ENCODE measurements at places on chromosomes 7 and 10.

GRCh38 chr7:73905360-73905759 is 44.4 kb downstream of the TMEM270 start:
- no peak for DNase-seq

DNA sequence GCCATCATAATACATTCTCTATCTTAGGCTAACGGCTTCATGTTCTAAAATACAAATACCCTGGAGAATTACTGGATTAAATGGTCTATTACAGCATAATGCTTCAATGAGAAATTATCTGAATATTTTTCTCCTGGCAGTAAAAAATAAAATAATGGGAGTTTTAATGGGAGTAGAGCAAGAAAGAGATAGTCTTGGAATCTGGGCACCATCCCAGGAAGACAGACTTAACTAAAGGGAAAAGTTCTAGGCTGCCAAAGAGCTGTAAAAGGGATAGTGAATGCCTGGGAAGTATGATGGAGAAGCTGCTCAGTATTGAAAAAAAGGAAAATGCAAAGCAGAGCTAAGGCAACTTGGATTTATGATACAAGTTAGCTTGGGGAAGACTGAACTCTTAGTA is 12.1 kb upstream of the SYPL1 start:
- no peak for DNase-seq

DNA sequence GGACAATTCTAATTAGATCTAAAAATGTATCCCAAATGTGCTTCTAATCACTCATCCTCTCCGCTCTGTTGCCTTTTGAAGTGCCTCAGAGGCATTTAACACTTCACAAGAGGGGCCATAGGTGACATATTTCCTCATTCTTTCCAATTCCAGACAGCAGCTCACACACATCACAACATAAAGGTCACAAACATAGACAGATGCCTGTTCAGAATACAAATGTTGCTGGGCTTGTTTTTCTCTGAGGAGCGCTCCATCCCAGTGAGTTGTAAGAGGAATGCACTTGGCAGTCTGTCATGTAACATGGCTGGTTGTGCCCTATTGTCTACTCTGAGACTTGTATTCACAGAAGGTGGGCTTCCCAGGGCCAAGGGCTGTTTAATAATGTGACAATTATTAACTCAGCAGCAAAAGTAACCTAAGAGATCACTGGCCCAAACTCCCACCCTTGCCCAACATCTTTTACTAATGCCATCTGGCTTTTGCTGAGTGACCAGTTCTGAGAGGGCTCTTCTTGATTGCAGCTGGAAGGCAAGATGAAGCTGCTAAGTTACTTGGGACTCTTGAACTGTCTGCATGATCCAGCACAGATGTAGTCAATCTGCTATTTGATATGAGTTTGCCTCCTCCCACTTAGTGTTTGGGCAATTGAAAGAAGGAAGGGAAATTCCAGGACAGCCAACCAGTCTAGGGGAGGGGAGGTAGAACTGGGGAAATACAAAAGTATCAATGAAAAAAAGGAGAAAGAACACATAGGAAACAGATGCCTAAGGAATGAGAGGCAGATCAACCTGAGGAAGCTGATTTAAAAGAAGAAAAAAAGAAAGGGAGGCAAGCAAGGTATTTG is 13.6 kb downstream of the PON2 start:
- DNase-seq = no peak

DNA sequence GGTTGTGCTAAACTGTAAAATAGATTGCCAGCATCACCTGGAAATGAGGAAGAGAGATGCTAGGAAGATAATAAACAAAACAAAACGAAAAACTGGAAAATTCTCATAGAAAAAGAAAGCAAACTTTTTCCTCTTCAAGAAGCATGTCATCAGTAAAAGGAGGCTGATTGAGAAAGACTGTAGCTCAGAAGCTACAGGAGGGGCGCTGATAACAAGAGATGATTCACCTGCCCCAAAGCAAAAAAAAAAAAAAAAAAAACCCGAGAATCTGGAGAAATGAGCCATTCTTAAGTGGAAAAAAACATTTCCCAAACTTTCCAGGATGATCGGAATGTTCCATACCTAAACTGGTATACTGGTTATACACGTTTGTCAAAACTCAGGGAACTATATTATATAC is 130.5 kb upstream of the C1QL3 start:
- DNase-seq = no peak

GRCh38 chr7:149723795-149724495 is 49.4 kb downstream of the ZNF467 start:
- DNase-seq = no peak

DNA sequence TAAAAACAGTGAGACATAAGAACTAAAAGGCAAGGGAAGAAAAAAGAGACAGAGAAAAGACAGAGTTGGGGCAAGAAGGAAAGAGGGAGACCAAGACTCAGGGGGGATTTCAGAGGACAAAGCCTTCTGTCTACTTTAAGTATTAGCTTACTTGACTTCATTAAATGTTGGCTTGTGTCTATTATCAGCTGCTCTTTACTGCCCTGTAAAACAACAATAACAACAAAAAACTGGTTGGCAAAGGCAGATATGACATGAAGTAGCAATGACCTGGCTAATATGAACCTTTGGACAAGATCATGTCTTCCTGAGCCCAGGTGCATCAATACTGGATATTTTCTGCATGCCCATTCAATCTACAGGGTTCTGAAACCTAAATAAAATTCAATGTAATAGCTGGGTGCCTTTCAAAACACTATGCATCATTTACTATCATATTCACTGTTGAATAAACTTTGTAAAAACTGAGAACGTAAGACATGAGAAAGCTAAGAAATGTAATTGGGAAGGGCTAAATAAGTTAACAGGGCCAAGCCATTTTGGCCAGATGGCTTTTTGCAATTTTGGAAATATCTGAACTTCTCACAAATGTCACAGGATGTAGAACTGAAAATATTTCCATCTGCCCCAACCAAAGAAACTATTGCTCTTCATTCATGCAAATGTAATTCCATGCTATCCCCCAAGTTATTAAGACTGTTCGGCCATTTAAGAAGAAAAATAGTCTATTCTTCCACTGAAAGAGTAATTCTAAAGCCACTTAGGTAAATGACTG is 49.4 kb downstream of the LRRN3 start:
- no peak for DNase-seq

- no peak for DNase-seq
These were observed 1.2 kb downstream of the TBATA start for GRCh38 chr10:70784016-70784415.

DNA sequence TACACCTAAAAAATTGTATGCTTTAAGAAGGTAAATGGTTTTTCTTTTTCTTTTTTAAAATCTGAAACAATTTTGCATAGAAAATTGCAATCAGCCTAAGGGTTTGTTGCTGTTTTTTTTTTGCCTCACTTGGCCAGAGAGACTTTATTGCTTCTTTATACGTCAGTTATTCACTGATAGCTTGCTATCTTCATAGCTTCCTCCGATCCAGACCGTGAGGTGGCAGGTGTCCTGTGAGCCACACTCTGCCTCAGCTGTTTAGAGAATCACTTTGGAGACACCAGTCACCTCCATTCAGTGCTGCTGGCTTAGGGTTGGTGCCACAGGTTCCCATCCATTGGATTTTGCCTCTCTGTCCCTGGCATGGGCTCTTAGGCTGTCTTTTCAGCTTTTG is 68.0 kb downstream of the HHEX start:
- DNase-seq = no peak

DNA sequence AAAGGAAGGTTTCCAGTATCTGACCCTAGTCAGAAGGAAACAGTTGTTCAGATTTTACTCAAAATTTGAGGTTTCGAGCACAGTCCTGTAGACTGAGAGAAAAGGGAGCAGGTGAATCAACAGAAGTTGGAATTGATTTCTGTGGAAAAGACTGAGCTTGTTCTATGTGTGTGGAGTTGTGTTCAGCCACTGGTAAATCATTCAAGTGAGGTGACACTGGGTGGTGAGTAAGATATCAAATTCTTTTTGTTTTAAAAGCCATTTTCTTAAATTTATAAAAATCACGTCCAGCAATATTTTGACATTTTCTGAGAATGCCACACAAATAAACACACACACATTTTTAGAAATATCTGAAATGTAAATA is 165.1 kb downstream of the HGF start:
- DNase-seq = no peak

GRCh38 chr7:103712991-103713778 is 267.2 kb upstream of the SLC26A5 start:
- DNase-seq = no peak

DNA sequence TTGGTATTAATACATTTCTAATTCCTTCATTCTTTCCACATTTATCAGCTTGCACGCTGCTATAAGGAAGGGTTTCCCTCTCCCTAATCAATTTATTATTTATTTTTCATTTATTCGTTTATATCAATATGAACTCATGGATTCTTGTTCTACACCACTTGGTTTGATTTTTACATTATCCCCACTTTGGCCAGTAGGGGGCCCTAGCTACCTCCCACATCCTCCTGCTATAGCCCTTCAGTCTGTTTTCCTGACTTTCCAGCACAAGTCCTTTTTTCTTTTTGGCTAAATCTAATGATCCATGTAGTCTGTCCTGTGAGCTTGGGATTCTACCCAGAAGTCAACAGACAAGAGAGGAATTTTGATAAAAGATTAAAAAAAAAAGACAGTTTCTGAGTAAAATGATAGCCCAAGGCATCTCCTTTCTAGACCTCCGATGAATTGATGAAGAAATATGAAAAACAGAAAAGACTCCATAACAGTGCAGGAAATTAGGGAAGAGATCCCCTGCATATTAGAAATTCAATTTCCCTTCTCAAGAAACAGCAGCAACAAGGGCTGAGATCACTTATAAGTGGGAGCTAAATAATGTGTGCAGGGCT is 47.7 kb downstream of the LYZL2 start:
- peak; percentile 67 for DNase-seq

GRCh38 chr10:58723186-58723585 is 210.5 kb downstream of the BICC1 start:
- no peak for DNase-seq

DNA sequence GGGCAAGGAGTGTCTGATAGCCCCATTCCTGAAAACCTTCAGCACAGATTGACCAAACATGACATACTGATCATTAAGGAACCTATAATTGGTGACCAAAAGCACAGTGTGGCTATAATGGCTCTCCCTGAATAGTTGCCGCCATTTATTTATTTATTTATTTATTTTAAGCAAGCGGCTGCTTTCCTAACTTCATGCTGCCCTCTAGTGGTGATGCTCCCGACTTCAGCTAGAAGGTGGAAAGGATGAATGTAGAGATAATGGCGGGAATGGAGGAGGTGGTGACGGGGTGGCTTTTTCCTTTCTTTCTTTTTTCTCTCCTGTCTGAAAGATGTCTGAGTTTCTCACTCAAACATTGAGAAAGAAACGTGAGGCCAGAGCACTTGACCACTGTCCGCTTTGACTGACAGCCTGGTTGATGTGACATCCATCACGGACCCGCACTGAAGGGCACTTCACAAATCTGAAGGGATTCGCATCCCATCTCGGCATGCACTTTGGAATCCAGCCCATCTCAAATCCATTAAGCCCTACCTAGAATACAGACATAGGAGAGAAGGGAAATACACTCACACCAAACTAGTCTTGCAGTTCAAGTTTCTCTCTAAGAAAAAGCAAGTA is 1090.1 kb downstream of the KCNMA1 start:
- peak; percentile 60 for DNase-seq

DNA sequence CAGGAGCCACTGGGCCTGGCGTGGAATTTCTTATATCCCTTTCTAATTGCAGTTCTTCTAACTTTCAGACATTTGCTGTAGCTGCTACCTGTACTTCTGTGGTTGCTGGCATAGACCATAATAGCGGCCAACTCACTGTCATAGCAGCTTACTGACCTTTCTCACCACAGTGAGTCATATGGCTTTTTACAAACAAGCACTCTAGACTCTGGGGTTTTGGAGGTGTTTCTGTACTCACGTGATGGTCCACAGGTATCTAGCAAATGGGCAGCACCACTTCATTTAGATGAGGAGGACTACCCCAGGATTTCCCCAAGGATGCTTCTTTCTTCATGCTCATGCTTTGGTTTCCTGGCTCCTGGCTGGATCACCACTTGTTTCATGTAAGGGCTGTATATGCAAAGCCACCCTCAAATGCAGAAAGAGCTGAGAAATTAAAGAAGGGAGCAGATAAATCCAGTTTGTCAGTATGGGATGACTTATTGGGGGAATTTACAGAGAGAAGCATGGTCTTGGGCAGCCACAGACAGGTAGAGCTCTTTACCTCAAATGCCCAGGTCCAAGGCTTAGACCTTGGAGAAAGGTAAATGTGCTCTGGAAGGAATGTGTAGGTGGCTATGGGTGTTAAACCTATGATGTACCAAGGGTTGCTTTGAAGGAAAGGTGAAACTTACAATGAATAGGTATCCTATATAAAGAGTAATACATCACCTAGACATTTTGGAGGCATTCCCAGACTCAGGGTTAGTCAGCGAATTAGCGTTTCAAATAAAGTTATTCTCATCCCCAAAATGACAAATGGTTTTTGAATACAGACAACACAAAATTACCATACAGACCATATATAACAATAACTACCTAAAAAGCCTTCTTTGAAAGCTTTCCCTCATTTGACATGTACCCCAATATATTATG is 15.9 kb upstream of the SLC25A16 start:
- DNase-seq = no peak

DNA sequence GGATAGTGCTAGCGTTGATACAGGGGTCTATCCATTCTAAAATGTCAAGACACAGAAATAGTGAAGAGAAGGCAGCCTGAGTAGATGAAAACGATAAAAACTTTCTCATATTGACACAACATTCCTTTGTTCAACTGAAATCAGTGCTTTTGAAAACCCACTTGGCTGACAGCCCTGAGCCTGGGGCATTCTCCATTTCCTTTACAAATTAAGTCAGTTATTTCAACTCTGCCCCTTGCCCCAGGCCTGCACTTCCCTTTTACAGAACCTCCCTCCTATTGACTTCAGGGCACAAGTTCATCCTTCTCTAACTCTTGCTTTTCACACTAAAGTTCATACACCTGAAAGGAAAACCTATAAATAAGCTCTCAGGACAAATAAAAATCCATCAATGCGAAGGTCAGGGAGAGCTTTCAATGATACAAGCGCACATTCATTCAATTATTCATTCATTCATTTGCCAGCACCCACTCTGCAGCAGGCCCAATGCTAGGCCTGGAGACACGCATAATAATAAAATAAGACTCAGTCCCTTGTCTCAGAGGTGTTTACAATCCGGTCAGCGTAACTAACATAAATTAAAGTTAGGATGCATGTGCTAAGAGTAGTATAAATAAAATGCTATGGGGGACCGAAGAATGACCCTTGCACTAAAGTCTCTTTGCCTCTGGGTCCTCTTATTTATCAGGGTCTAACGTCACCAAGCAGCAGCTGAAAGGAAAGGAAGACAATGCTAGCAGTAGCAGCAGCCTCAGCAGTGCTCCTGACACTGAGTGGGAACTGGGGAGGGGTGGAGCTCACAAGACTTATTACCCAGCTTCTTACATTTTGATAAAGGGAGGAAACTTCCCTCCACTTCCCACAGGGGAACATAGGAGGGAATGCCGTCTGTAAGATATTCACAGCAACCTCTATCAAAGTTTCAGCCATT is 134.8 kb downstream of the PDE1C start:
- no peak for DNase-seq

- no peak for DNase-seq
These were observed 84.1 kb downstream of the SNX10 start for GRCh38 chr7:26375726-26376174.

- DNase-seq = no peak
These were observed 304.2 kb downstream of the SDK1 start for GRCh38 chr7:3605222-3605621.

- DNase-seq = no peak
These were observed 328.4 kb upstream of the C7orf33 start for GRCh38 chr7:148261996-148262688.

GRCh38 chr7:119664601-119665000 is 608.4 kb upstream of the KCND2 start:
- no peak for DNase-seq

- no peak for DNase-seq
These were observed 218.6 kb downstream of the KCNMA1 start for GRCh38 chr10:77419056-77419455.

All from HAP-1 (cell line).